ENCODE measurements at places on chromosomes 16 and 17.
A peak's percentile ranks its signal among the peaks of the same experiment; 100 is the strongest.

GRCh38 chr16:88466175-88466862, 13.2 kb downstream of the ZFPM1 start:
- DNase-seq = no peak

DNA sequence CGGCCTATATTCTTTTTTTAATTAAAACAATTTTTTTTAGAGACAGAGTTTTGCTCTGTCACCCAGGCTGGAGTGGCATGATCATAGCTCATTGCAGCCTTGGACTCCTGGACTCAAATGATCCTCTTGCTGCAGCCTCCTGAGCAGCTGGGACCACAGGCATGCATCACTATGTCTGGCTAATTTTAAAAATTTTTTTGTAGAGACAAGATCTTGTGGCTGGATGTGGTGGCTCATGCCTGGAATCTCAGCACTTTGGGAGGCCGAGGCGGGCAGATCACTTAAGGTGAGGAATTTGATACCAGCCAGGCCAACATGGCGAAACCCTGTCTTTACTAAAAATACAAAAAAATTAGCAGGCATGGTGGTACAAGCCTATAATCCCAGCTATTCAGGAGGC, 54.8 kb upstream of the MSI2 start:
- no peak for DNase-seq

DNA sequence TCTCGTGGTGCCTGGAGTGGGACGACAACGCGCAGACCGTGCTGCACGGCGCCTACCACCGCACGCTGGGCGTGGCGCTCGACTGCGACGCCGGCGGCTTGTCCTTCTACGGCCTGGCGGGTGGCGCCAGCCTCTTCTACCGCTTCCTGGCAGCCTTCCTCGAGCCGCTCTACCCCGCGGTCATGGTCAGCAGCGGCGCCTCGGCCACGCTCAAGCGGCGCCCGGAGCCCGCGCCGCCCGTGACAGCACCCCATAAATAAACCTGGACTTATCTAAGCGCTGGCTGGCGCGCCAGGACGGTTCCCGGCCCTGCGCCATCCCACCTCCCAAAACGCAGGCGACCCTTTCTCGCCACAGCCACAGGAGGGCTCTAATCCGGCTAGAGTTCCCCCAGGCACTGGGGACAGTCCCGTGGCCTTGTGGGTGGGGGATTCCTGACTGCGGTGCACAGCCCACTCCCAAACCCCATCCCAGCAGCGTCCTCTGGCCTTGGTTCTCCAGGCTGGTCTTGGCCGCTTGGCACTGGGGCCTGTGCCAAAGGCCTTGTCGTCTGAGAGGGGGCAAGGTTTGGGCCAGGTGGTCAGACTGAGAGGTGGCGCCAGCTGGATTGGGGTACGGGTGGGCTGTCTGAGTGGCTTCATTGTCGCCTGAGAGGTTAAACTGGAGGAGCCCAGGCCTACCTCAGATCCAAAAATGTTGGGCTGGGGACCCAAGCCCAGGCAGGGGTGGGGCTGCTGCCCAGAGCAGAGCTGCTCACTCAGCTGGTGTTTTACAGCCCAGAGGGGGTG, 10.1 kb upstream of the SLC16A5 start:
- DNase-seq = no peak

GRCh38 chr16:65118871-65119270, 3.0 kb downstream of the CDH11 start:
- no peak for DNase-seq

- no peak for DNase-seq
These were observed 50.8 kb downstream of the RAB11FIP4 start for GRCh38 chr17:31442276-31442675.

DNA sequence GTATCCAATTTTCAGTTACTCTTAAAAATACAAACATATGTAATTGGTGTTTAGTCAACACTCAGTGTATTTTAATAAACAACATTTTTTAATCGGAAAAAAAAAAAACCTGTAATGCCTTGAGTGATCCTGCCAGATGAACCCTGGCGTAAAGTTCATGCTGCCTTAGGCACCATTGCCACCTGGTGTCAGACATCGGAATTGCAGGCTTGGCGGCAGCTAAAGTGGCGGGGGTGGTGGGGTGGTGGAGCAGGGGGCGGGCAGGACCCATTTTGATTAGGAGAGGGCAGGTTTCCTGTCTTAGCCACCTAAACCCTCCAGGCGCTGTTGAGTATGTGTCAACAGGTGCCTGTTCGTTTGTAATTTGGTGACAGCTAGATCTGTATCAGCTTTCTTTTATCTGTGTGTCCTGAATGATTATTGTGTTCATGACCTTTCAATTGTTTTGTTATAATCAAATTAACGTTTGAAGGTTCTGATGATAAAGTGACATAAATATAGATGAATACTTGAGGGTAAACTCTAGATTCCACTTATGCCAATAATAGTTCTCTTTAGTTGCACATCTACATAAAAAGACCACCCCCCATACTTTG, 588.7 kb downstream of the CDH13 start:
- DNase-seq = peak; percentile 62

DNA sequence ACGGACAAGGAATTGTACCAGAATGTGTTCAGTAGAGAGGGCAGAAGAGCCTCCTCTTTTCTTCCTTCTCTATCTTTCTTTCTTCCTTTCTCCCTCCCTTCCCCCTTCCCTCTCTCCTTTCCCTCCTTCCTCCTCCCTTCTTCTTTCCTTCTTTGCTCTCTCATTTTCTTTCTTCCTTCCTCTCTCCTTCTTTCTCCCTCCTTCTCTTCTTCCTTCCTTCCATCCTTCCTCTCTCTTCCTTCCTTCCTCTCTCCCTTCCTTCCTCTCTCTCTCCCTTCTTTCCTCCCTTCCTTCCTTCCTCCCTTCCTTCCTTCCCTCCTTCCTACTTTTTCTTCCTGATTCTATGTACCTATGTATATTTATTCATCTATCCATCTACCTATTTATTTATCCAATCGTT, 59.7 kb upstream of the SDK2 start:
- no peak for DNase-seq

- no peak for DNase-seq
These were observed 69.2 kb upstream of the ALOX12 start for GRCh38 chr17:6926667-6927066.

DNA sequence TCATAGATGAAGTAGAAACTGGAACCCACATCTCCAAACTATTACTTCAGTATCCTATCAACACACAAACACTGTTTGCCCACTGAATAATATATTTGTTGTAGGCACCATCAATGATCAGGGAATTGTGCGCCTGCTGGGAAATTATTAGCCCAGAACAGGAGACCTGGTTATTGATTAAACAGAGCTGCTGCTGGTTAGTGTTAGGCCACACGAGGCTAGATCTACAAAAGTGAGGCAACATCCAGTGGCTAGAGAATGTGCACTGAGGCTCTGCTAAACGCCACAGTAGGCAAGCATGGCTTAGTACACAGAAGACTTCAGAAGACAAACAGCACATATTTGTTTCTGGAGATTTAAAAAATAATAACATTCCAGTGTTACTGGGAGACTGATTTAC, 11.0 kb downstream of the ABHD15 start:
- no peak for DNase-seq

DNA sequence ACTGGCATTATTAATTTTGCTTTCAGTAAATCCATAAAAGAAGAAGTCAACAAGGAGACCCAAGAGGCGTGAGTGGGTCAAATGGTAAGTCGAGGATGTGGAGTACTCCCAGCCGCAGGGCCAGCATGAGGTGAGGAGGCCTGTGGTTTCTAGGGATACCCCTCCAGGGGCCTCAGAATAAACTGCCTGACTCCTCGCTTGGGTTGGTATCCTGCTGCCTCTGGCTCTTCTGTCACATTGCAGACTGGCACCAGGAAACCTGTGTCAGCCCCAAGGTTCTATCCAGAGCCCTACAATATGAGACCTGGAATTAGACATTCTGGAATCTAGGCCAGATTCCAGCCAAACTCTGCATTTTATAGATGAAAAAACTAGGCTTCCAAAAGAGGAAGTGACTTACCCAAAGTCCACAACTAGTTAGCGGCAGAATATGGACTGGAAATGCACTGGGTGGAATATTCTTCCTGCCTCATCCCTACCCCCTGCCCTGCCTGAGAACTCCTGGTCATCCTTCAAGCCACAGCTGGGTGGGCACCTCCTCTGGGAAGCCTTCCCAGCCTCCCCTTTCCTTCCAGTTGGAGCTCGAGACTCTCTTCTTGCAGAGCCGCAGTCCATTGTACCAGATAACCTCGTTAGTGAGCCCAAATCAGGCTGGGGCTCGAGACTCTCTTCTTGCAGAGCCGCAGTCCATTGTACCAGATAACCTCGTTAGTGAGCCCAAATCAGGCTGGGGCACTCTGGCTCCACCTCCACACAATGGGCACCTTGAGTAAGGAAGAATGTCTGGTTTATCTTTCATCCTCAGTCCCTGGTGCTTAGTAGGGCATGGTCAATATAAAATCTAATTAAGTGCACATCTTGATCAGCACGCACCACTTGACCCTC, 22.6 kb downstream of the C17orf67 start:
- DNase-seq = no peak

- DNase-seq = no peak
These were observed 84.8 kb downstream of the MRM1 start for GRCh38 chr17:36686123-36686669.

GRCh38 chr17:76491271-76492122, 9.7 kb downstream of the RHBDF2 start:
- no peak for DNase-seq

DNA sequence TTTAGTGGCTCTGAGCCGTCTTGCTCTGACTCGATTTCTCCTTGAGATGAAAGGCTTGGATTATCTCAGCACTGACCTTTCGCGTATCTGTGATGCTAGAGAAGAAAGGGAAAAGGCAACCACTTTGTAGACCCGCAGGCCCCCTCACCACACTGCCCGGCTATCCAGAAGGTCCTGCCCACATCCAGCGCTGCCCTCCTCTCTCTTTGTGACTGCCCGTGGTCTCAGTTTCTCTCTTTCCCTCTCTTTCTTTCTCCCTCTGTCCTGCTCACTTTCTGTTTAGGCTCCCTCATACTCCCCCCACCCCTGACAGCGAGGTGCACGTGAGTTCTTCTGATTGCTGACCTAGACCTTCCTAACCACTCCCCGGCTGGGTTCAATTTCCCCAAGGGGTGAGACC, 12.8 kb upstream of the TBX21 start:
- DNase-seq = no peak

Data from NK-92 treated with Interleukin-12 subunit alpha and Interleukin-12 subunit beta, amount 100 ng/mL, for 24 hours (cell line).